ENCODE measurements at places on chromosomes 4 and X. TPM values are rescaled to one million over a fixed set of nuclear protein-coding genes. Genes with fewer than 3 reads are reported as not detected.

The EPHA5 gene
- not detected for total RNA-seq

The SHROOM2 gene
- not detected for total RNA-seq

The PLP1 gene
- total RNA-seq, result not detected

The GAGE13 gene
- total RNA-seq, result not detected

The AKAP14 gene
- total RNA-seq, result not detected

The TCEAL2 gene
- total RNA-seq, result not detected

The KANTR gene
- 11.1 TPM for total RNA-seq

The LRCH2 gene
- not detected for total RNA-seq

The PIN4 gene
- total RNA-seq, result 5.0 TPM

The NDUFA1 gene
- 85.5 TPM for total RNA-seq

The INTU gene
- total RNA-seq, result 0.29 TPM

The CCDC110 gene
- total RNA-seq, result 0.45 TPM

The STPG2 gene
- 0.16 TPM for total RNA-seq
